ENCODE measurements at places on chromosomes 2 and 18.

GRCh38 chr2:230258483-230258882, 32.9 kb downstream of the SP140 start:
- DNase-seq = no peak

GRCh38 chr2:68774569-68775271, 40.1 kb downstream of the ARHGAP25 start:
- no peak for DNase-seq

DNA sequence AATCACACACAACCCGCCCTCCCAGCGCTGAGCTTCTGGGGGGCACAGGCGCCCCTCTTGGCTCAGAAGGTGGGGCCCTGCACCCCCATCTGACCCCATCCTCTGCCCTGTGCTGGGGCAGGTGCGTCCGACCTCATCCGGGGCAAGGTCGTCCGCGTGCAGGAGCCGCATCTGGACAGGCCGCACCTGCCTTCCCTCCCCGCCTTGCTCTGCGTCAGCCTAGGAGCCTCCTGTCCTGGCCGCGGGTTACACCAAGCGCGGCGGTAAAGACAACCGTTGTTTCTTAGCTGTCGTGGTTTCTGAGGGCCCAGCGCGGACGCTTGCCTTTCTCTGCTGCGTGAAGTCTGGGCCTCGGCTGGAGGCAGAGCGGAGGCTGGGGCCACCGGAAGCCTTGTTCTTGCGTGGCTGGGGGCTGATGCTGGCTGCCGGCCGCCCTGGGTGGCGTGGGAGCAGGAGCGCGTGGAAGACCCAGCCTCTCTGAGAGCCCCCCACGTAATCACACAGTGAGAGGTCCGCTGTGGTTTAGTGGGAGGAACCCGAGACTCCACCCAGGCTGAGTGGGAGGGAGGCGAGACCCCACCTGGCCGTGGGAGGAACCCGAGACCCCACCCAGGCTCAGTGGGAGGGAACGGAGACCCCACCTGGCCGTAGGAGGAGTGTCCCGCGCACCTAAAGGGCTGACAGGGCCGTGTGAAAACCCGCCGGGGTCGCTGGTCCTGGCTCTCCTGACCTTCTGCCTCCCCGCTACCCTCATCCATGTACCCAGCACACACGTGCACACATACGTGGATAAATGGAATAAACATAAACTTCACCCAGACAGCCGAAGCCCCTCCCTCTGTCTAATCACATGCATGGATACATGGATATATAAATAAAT, 51.8 kb downstream of the KCNG2 start:
- no peak for DNase-seq

GRCh38 chr18:22626771-22627170, 209.1 kb upstream of the CTAGE1 start:
- DNase-seq = no peak

DNA sequence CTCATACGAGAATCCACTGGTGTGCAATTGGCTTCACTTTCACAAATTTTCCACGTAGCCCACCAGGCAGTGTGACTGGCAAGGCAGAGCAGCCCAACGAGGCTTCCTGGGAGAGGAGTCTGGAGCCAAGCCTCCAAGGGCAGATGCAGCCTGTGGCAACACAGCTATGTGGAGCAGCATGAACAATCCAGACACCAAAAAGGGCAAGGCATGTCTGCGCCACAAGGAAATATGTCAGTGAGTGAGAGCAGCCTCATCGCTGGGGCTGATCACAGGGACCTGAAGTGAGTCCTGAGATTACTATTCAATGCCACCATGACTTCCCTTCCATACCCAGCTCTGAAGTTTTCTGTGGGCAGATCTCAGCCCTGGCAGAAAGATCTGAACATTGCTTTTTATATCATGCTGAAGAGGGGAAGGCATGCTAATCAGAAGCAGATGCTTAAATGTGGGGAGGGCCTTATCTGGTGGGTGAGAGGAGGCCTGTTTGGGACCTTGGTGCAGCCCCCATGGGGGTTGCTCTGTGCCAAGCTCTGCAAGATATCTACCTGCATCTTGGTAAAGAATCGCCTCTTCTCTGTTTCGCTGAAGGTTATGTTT, 40.0 kb upstream of the PUM2 start:
- DNase-seq = no peak

- DNase-seq = no peak
Observed at GRCh38 chr2:100783987-100784386, 36.0 kb upstream of the NPAS2 start.

DNA sequence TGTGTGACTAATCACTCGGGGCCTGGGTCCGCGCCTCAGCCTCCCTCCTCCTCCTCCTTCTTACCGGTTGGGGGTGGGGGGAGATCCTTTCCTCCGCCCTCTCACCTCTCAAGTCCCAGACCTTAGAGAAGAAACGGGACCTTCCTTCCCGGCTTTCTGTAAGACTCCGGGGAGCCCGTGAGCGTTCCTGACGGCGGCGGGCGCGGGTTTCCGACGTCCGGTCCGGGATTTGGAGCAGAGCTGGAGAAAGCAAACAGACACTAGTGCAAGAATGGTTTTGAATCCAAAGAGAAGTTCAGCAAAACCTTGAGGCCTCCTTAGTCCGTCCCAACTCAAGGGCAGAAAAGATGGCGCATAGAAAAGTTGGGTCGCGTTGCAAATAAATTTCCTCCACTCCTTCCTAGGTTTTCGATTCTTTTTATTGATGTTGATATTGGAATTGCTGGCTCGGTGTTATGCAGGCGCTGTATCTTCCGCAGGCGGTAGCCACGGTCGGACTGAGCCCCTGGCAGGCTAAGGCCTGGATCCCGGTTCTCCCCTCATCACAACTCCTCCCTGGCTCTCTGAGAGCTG, 2.0 kb downstream of the DLX1 start:
- DNase-seq = no peak

GRCh38 chr2:151862700-151863099, 34.5 kb upstream of the ARL5A start:
- DNase-seq = no peak
